ENCODE measurements at places on chromosomes 2 and 18.

DNA sequence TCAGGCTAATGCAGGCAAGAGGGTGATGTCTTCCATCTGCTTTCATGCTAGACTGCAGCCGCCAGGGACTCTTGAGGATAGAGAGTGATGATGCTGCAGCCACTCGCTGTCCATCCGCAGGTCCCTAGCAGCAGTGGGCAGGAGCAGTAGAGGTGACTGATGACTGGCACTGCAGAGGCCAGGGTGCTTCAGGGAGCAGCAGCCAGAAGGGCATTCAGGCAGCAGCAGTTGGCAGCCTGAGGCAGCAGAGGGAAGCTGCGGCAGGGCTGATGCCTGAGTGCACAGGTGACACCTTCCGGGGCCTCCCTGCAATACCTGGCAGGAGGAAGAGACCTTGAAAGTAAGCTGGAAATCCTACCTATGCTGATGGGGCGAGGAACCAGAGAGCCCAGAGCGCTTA is 214.2 kb downstream of the ICOS start:
- no peak for DNase-seq

DNA sequence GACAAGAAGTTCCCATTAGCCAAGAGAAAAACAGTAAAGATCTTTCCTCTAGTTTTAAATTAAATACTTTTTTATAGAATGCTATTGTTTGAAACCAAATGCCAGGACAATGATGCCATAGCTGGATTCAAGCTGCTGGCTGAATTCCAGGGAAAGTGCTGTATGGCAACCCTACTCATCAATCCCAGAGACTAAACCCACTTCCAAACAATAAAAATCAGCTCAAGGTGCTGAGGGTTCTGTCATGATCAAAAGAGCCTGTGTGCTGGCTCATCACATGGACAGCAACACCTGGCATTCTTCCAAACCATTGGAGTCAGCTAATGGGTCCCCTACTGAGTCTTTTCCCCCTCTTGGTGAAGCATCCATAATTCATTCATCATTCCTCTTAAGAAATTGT is 53.7 kb upstream of the PARD3B start:
- no peak for DNase-seq

- DNase-seq = no peak
Measured at GRCh38 chr2:39697454-39697853, 31.7 kb downstream of the TMEM178A start.

- no peak for DNase-seq
Measured at GRCh38 chr2:159549234-159549633, 67.1 kb downstream of the BAZ2B start.

GRCh38 chr2:115234737-115235136 is 792.3 kb downstream of the DPP10 start:
- no peak for DNase-seq

DNA sequence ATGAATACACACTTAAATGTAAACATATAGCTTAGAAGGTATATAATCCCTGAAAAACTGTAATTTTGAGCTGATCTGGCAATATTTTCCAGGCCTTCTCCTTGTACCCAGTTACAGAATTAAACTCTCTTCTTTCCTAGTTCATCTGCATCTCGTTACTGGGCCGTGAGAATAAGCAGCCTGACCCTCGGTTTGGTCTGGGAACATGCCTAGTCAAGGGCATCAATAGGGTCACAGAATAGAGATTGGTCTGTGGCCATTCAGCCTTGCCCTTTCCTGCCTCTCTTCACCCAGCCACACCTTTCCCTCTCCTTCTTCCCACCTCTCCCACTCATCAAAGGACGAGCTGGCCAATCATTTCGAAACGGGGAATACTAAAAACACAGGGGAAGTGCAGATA is 27.3 kb downstream of the SULT1C2 start:
- no peak for DNase-seq

- DNase-seq = no peak
Measured at GRCh38 chr18:27632706-27633105, 447.6 kb upstream of the CHST9 start.

- no peak for DNase-seq
Measured at GRCh38 chr2:237326266-237327171, 87.4 kb downstream of the COL6A3 start.

DNA sequence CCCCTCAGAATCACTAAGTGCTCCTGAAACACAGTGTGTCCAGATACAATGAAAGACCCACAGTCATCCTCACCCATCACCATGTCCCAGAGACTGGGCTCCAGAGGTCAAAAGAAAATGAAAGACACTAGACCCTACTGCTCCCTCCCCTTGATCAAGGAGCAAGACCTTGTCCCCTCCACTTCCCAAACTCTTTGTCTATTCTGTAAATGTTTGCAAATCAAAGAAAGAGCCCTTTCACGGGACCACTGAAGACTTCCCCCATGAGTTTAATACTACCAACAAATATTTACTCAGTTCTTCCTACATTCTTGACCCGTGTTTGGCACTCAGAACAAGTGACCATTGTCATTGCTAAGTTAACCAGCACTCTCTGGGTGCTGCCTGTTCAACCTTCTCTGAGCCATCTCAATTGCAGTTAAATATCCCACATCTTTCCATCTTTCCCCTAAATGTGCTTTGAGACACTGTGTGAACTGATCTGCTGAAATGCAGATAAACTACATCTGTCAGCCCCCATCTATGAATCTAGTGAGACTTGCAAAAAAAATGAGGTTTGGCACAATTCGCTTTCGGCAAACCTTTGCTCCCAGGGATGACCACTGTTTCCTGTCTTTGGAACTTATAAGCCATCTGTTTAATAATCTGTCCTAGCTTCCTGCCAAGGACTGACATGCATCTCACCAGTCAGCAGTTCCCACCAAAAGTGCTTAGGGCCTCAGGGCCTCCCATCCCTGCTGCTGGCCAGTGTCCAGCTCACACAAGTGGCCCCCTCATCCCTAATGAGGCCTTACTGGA is 170.3 kb downstream of the GFPT1 start:
- no peak for DNase-seq

DNA sequence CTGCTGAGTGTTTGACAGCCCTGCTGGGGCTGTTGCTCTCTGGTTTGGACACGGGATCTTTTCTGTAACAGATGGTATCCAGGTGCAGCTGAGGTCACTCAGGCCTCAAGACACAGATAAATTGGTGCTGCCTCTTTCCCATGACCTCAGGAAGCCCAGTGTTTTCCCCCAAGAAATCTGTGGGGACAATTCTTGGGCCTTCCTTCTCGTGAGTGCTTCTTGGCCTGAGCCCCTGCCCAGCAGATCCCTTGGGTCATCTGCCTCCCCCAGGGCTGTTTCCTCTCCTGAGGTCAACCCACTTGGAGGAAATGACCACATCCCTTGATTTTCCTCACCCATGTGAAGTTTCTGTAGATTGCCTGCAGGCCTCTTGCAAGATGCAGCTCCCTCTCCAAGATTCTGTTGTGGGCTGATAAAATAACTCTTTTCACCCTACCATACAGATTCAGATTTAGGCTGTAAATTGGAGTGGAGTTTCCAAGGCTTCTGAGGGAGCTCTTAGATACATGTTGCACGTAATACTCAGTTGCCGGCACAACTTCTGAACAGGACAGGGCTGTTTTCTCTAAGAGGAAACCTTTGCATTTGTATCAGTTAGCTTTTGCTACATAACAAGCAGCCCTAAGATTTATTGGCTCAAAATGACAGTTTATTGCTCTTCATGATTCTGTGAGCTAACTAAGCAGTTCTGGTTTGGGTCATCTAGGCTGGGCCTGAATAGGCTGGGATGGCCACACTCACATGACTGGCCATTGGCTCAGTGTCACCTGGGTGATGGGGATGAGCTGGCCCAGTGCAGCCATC is 13.1 kb downstream of the ZAP70 start:
- DNase-seq = no peak

GRCh38 chr2:239149501-239149900 is 251.3 kb downstream of the HDAC4 start:
- DNase-seq = no peak

DNA sequence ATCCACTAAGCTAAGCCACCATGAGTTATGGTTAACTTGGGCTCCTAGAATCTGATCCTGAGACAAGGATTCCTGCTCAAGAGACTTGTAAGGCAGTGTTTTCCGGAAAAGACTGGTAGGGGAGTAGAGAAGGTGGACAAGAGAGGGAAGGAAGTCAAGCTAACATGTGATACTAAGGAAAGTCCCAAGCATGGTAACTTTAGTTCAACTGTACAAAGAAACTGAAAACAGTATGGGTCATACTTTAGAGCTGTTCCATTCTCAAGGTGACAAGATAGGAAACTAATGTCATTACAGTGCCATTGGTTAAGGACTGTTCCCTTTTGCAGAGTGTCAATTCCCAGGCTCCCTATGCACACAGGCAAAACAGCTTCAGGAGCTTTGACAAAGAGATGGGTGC is 5.8 kb downstream of the MYO5B start:
- no peak for DNase-seq

- DNase-seq = no peak
Measured at GRCh38 chr2:192887337-192887736, 692.6 kb upstream of the TMEFF2 start.

- no peak for DNase-seq
Measured at GRCh38 chr2:64244037-64244416, 99.8 kb upstream of the PELI1 start.

- DNase-seq = no peak
Measured at GRCh38 chr2:42053791-42054701, 6.2 kb downstream of the PKDCC start.

- no peak for DNase-seq
Measured at GRCh38 chr2:196274387-196274809, 103.0 kb upstream of the STK17B start.

GRCh38 chr2:105432044-105432399 is 33.2 kb upstream of the FHL2 start:
- no peak for DNase-seq

- peak; percentile 81 for DNase-seq
Measured at GRCh38 chr2:11746376-11746806, at the start of gene LPIN1. LPIN1 (plus strand) TSS chr2:11746632; CDS start chr2:11765542, 18,910 bp downstream.

DNA sequence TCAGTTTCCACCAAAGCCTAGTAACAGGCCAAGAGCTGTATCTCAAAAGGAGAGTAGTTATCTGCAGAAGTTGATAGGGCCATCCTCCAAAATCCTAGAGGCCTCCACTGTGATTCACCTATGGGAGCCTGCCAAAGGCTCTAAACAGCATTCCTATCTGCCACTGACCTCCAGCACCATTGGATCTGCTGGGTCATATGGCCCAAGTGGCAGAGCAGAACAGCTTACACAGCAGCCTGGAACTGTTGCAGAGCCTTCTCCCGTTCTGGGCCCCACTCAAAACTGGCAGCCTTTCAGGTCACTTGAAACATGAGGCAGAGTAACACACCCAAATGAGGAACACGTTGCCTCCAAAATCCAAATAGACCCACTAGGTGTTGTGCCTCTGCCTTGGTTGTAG is 345.2 kb upstream of the RND3 start:
- DNase-seq = no peak

DNA sequence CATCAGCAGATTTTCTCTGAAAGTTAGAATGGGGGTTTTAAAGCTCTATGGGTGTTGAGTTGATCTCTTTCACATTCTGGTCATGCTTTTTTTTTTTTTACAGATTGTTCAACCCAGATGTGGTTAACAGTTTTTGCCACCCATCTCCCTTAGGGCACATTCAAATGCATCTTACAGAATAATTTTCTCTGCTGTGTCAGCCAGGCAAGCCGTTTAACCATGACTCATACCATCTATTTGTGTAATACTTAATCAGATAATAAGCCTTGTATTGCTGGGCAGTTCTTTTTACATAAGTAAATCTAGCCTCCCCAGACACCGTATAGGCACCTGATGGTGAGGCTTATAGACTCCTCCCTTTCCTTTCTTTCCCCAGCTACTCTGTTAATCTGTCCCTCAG is 62.0 kb downstream of the TGIF1 start:
- peak; percentile 20 for DNase-seq

GRCh38 chr2:127577973-127578372 is 42.5 kb downstream of the MYO7B start:
- DNase-seq = no peak

DNA sequence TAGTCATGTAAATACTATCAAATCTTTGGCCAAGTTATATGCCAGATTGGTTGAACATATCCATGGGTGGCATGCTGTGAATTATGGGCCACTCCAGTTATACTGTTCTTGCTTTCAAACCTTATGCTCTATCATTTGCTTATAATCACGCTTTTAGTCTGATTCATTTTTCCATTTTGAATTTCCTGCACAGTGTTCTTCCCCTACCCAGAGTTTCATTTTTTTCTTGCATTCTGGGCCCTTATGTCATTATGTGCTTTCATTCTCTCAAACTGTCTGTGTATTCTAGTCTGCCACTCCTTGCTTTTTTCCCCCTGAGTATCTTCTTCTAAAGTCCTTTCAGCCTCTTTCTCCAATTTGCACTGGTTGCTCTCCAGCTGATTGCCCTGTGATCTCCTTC is 364.1 kb downstream of the ARHGAP15 start:
- no peak for DNase-seq

DNA sequence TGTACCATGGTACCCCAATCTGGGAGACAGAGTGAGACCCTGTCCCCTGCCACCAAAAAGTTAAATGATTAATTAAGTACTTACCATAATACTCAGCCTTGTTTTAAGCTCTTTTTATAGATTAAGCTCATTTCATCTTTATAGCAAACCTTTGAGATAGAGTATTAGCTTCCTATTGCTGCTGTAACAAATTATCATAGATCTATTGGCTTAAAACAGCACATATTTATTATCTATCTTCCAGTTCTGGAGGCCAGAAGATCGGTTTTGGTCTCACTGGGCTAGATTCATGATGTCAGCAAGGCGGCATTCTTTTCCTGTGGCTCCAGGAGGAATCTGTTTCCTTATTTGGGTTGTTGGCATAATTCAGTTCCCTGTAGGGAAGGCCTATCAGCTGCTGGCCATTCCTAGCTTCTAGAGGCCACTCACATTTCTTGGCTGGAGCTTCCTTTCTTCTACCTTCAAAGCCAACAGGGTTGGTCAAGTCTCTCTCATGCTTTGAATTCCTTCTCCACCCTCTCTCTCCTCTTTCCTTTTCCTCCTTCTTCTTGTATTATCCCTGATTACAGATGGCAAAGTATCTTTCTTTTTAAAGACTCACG is 13.7 kb upstream of the GREB1 start:
- no peak for DNase-seq

GRCh38 chr2:134244086-134244485 is 9.8 kb upstream of the MGAT5 start:
- no peak for DNase-seq

DNA sequence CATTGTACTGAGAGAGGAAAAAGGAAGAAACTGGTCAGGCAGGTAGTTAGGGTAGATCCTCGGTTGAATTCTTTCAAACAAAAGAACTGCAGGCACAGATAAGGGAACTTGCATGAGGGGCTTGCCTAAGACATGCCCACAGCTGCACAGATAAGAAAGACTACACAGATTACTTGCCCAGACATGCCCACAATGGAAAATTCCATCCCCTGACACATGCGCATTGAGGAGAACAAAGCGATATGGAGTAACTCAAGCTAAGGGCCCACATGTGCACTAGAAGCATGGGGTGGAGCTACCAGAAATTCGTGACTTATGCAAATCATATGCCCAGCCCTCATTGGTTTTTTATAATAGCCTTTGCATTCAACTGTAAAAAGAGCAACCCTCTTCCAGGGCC is 181.3 kb upstream of the ZNF521 start:
- no peak for DNase-seq

GRCh38 chr2:120896901-120897300 is 161.2 kb downstream of the GLI2 start:
- no peak for DNase-seq
